GM13976 (cell line): ENCODE measurements at places on chromosomes 2 and 18.
A peak's percentile ranks its signal among the peaks of the same experiment; 100 is the strongest.

DNA sequence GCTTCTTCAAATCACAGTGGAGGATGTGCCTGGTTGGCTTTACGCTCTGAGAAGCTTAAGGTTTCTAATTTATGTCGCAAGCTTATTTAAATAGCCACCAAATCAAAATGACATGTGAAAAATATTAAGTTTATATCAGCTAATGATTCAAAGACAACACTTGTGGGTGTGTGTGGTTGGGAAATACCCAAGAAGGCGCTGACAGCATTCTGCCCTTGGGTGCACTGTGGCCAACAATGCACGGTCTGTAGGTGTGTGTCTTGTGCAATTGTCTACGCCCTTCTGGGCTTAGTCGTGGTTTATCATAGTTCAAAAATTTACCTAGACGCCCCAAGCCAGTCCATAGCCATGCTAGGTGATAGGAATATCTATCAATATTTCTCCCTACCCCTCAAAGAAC, 60.9 kb downstream of the KCTD1 start:
- DNase-seq: peak; percentile 54

DNA sequence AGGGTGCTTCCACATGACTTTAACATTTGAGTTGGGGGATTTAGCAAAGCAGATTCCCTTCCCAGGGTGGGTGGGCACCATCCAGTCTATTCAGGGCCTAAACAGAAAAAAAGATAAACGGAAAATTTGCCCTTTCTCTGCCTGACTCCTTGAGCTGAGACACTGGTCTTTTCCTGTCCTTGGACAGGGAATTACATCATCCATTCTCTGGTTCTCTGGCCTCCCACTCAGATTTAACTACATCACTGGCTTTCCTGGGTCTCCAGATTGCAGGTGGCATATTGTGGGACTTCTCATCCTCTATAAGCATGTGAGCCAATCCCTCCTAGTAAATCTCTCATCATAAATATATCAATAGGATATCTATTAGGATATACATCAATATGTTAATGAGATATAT, 25.8 kb downstream of the CAPN13 start:
- DNase-seq: no peak

- DNase-seq: no peak
Measured at GRCh38 chr2:68812251-68812650, 58.9 kb downstream of the BMP10 start.

DNA sequence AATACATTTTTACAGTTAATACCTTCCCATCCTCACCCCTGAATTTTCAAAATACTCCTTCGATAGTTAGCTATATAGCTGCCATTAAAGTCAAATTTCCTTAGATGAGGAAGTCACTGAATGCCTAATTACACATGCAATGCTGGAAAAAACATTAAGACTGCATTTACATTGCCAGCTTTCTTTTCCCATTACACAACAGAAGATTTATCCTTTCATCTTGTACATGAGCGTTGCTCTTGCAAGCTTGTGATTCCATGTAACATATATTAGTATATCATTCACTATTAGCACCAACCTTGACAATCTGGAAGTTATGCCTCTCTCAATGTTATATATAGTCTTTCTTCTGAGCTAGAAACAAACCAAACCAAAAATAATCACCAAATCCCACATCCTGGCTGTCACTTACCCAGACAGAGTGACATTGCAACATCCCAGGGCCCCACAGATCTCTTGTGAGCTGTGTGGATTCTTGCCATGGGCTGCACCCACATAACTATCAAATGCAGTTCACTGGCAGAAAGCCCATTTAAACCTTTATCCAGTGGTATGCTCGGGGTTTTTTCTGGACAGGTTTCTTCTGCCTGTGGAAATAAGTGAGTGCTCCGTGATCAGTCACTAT, 79.2 kb upstream of the PAPOLG start:
- no peak for DNase-seq

DNA sequence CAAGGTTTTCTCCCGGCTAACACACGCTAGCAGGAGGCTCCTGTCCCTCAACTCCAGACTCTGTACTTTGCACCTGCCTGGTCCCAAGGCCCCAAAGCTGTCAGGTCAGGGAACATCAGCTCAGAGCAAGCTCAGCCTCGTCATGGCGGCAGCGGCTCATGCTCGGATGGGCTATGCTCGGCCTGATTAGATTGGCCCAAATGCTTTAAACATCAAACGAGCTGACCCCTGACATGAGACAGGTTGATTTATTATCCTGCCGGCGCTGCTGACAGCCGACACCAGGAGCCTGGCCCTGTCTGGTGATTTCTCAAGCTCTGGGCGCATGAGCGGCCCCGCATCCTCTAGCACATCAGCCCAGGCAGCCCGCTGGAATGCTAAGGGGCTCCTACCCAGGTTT, 436.4 kb downstream of the EIPR1 start:
- DNase-seq: no peak

- no peak for DNase-seq
Measured at GRCh38 chr2:163200741-163201140, 362.2 kb upstream of the KCNH7 start.

DNA sequence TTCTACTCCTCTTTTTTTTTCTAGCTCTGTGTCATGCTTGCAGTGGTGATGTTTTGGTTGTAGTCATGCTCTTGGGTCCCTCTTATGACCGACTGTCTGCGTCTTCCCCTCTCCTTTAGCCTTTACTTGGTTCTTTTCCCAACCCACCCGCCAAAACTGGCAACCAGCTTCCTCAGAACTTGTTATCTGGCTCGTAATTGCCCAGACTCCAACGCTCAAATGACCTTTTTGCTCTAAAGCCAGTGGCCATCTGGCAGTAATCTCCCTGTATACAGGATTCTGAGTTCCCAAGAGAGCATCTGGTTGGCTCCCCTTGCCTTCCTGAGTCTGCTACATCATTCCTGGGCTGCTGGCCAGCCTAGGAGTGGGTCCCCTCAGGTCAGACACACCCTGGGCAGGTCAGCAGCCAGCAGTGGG, 147.2 kb downstream of the MGAT5 start:
- no peak for DNase-seq

GRCh38 chr2:29504746-29505145, 389.5 kb downstream of the CLIP4 start:
- no peak for DNase-seq
